ENCODE measurements at places on chromosomes 12 and 14. TPM values are rescaled to one million over a fixed set of nuclear protein-coding genes. Genes with fewer than 3 reads are reported as not detected.

Gene SLCO1B3
- under 0.01 TPM for total RNA-seq

Gene PPP4R4
- total RNA-seq, result 0.52 TPM

Gene OTUB2
- 1.0 TPM for total RNA-seq

Gene AREL1
- total RNA-seq, result 21.9 TPM

Gene CD4
- 6.8 TPM for total RNA-seq

Gene GPATCH2L
- total RNA-seq, result 40.2 TPM

Gene MAP3K9
- under 0.01 TPM for total RNA-seq

Gene OASL
- not detected for total RNA-seq

Gene PRICKLE1
- 27.1 TPM for total RNA-seq

Gene DEGS2
- 0.52 TPM for total RNA-seq

Gene PRIMA1
- 0.52 TPM for total RNA-seq

Gene GARIN6
- total RNA-seq, result not detected

Gene GPX2
- not detected for total RNA-seq

Gene KLRC3
- not detected for total RNA-seq

Gene CBLN3
- under 0.01 TPM for total RNA-seq

Gene GPR132
- total RNA-seq, result 1.6 TPM

Gene GIT2
- 37.6 TPM for total RNA-seq

Gene SLC16A7
- 9.4 TPM for total RNA-seq

Gene E2F7
- total RNA-seq, result 1.0 TPM

Gene FAM181A
- total RNA-seq, result not detected

Gene FGD6
- 5.7 TPM for total RNA-seq

Gene HEATR5A
- total RNA-seq, result 40.7 TPM

Gene KCNK10
- not detected for total RNA-seq

Gene POTEM
- not detected for total RNA-seq

Gene EDDM3A
- not detected for total RNA-seq

Gene HSPB8
- total RNA-seq, result 94.5 TPM

Gene LTBR
- total RNA-seq, result 11.0 TPM

Gene NDUFA9
- 38.6 TPM for total RNA-seq

Gene ENDOU
- 1.0 TPM for total RNA-seq

Data from skeletal muscle tissue (tissue), 5 donors.